ENCODE measurements at places on chromosomes 4 and X.
A peak's percentile ranks its signal among the peaks of the same experiment; 100 is the strongest.

DNA sequence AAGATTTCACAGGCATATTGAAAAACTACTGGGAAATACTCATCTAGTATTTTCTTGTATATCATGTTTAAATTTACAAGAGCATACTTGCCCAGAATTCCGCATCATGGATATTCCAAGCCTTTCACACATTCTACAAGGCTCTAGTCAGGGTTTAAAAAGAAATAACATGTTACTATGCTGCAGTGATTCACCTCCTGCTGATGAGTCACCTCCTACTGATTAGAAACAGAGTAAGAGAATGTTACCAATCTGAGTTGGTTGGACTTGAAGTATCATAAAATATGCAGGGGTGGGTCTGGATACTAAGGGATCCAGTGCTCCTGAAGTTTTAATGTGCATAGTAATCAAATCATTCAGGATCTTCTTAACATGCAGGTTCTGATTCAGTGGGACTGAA lies 192.0 kb upstream of the ANK2 start:
- DNase-seq, result no peak

- DNase-seq, result no peak
Observed at GRCh38 chr4:128247906-128248305, 39.7 kb downstream of the PGRMC2 start.

GRCh38 chr4:86896596-86896995 lies 4.4 kb upstream of the C4orf36 start:
- DNase-seq, result no peak

GRCh38 chr4:121462660-121463261 lies 81.9 kb upstream of the QRFPR start:
- peak; percentile 7 for DNase-seq

DNA sequence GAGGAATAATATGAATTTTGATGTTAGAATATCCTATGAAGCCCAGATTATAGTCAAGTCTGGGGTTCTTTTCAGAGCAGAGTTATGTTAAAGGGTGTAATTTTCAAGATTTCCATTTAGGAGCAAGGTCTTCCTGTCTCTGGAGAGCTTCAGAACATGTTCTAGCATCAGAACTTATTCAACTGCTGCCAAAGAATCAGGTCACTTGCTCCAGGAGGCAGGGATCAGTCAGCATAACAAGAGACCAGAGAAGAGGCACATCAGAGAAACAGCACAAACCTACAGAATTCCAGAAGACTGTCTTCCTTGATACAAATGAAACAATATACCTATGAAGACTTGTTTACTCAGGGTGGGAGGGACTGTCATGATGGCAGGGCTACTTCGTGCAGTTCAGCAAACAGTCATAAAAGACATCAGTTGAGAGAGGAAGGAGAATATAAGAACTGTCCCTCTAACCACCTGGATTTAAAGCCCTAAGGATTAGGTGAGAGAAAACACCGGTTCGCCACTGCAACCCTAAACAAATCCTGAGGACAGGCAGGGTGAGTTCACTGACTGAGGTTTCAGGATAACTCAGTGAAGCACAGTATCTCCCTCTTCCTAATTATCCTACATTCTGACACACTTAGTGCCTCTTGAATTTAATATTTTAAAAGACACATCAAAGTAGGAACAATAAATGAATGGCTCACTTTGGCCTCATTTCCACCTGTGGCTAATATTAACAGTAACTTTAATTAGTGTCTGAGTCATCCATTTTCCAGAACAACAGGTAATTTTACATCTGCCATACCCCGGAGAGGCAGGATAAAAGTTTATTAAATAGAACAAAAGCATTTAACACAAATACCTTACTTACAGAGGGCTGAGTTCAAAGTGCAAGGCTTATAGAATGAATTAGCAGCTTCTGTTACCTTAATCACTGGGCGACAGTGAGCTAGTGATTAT lies 93.0 kb downstream of the HDAC8 start:
- DNase-seq, result no peak

GRCh38 chrX:18687856-18688495 lies 16.1 kb upstream of the RS1 start:
- DNase-seq, result no peak

GRCh38 chr4:76060506-76060905 lies 14.0 kb upstream of the ART3 start:
- DNase-seq, result no peak

DNA sequence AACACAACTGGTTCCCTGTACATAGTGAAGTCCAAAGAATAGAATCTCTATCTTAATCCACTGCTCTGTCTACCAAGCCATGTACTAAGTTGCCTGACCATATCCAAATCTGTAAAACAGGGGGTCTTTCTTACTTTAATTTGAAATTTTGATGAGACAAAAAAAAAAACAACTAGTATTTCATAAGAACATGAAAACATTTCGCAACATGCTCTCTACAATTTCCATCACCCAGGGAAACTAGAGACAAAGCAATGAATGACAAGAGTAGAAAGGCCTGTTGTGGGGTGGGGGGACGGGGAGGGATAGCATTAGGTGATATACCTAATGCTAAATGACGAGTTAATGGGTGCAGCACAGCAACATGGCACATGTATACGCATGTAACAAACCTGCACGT lies 279.9 kb downstream of the PPP3CA start:
- DNase-seq, result no peak

- DNase-seq, result no peak
Observed at GRCh38 chr4:62210486-62210885, 1010.4 kb downstream of the ADGRL3 start.

DNA sequence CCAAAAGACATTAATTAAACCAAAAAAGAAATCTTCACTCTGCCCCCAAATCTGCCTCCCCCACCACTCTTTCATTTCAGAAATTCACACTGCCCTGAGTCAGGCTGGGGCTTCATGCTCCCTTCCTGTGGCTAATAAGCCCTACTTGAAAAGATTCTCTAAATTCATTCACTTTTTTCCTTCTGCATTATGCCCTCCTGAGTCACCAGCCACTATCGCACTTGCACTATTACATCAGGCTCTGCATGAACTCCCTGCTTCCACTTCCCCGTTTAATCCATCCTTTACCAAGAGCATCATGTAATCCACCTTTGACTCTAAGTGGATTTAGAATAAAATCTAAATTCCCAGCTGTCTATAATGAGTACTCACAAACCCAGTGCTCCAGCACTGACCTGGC lies 295.4 kb upstream of the KLF3 start:
- DNase-seq, result no peak

- DNase-seq, result no peak
Observed at GRCh38 chr4:145939856-145940255, 1.2 kb upstream of the ZNF827 start.

- DNase-seq, result no peak
Observed at GRCh38 chrX:7112071-7112470, 35.4 kb upstream of the STS start.

- DNase-seq, result no peak
Observed at GRCh38 chrX:48576108-48576507, 1.8 kb downstream of the RBM3 start.

DNA sequence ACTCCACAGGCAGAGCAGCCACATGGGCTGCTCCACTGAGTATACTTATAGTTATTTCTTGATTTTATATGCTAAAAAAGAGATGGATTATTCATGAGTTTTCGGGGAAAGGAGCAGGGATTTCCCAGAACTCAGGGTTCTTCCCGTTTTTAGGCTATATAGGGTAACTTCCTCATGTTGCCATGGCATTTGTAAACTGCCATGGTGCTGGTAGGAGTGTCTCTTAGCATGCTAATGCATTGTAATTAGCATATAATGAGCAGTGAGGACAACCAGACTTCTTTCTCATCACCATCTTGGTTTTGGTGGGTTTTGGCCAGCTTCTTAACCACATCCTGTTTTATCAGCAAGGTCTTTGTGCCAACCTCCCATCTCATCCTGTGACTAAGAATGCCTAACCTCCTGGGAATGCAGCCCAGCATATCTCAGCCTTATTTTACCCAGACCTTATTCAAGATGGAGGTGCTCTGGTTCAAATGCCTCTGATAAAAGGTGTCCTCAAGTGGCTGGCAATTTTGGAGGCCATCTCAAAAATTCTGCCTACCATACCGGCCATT lies 213.0 kb upstream of the VEGFC start:
- DNase-seq, result no peak

DNA sequence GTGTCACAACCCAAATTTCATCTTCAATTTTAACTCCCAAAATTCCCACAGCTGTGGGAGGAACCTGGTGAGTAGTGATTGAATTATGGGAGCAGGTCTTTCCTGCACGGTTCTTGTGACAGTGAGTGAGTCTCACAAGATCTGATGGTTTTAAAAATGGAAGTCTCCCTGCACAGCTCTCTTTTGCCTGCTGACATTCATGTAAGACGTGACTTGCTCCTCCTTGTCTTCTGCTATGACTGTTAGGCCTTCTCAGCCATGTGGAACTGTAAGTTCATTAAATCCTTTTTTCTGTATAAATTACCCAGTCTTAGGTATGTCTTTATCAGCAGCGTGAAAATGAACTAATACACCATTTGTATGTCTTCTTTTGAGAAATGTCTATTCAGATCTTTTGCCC lies 13.0 kb upstream of the BLTP1 start:
- no peak for DNase-seq

DNA sequence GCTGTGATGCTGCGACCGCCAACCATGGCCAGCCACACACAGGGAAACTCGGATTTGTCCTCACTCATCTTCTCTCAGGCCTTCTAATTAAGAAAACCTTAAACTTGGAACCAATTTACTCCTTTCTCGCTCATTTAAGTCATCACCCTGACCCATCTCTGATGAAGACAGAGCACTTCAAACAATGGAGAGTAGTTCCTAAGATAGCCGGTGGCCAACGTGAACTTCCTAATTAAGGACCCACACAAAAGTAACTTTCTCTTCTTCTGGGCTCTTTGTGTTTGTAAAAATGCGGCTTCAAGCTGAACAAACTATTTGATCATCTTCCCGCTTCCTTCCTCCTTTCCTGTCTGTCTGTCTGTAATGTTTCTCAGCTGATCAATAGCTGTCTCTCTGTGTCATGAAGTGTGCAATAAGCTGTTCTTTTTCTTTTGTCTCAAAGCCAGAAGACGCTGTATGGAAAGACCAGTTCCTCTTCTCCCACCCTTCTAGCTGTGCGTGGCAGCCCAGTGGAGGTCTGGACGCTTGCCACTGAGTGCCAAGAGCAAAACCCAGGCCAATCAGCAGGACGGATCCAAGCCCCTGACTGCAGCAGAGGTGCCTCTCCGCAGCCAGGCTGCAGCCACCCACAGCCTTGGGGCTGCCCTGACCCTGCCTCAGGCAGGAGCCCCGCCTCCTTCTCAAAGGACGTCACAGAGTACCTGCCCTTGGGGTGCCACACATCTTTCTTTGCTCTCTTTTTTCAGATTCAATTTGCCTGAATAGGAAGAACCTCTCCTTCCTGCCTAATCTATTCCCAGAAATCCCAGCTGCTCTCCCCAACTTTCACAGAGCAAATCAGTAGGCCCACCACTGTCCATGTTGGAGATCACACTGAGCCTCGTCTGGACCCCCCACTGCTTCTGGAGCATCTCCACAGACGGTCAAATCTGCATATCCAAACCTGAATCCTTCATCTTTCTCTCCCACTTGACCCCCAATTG lies 59.3 kb downstream of the MAML3 start:
- peak; percentile 26 for DNase-seq

DNA sequence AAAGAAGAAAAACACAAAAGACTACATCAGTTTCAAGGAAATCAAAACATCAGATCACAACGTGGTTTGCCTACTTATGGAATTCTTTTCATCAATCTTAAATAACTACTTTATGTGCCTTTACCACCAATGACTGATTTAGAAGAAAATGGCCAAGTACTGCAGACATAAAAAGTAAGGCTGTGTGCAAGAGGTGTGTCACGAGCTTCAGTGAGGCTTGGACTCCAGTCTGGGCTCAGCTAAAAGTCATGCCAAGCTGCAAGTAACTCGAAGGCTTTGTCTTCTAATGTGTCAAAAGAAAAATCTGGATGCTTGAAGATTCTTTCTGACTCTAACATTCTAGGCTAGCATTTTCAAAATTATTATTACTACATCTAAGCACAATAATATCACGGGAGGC lies 17.0 kb downstream of the PRSS12 start:
- DNase-seq, result no peak

GRCh38 chr4:169238445-169238844 lies 32.3 kb downstream of the SH3RF1 start:
- DNase-seq, result no peak
